ENCODE measurements at places on chromosomes 12 and 14. TPM values are rescaled to one million over a fixed set of nuclear protein-coding genes. Genes with fewer than 3 reads are reported as not detected.

Gene TRHDE
- not detected for total RNA-seq

Gene C1S
- 1.3 TPM for total RNA-seq

Gene C12orf54
- 2.6 TPM for total RNA-seq

Gene KMT2D
- 71.5 TPM for total RNA-seq

Gene MORN3
- total RNA-seq = 0.15 TPM

Gene OR6C2
- total RNA-seq = not detected

Gene PTGDR
- total RNA-seq = not detected

Gene PPP1R1A
- not detected for total RNA-seq

Gene BMP4
- 0.46 TPM for total RNA-seq

Gene NYNRIN
- 0.15 TPM for total RNA-seq

Gene HHIPL1
- not detected for total RNA-seq

Gene PLCZ1
- total RNA-seq = not detected

Gene NOXRED1
- total RNA-seq = 0.21 TPM

Gene KLRF1
- not detected for total RNA-seq

Gene FAM90A1
- 0.62 TPM for total RNA-seq

Gene FZD10
- not detected for total RNA-seq

Gene PUS7L
- 21.7 TPM for total RNA-seq

Gene TOMM20L
- not detected for total RNA-seq

Gene NRIP2
- not detected for total RNA-seq

Gene SCN8A
- total RNA-seq = 0.08 TPM

Gene CYP46A1
- not detected for total RNA-seq

Gene TTC9
- total RNA-seq = 10.5 TPM

Gene CCDC175
- not detected for total RNA-seq

Data from GM12878 (cell line).